Stimulated activated CD4-positive, alpha-beta T cell treated with anti-CD3 and anti-CD28 coated beads, Interleukin-15, amount 100 ng/mL, for 24 hours (primary cell): ENCODE measurements at places on chromosomes 2 and 18.

GRCh38 chr2:106189325-106189724 is 4.8 kb downstream of the UXS1 start:
- DNase-seq, result no peak

GRCh38 chr2:120323214-120323613 is 22.7 kb upstream of the INHBB start:
- DNase-seq, result no peak

DNA sequence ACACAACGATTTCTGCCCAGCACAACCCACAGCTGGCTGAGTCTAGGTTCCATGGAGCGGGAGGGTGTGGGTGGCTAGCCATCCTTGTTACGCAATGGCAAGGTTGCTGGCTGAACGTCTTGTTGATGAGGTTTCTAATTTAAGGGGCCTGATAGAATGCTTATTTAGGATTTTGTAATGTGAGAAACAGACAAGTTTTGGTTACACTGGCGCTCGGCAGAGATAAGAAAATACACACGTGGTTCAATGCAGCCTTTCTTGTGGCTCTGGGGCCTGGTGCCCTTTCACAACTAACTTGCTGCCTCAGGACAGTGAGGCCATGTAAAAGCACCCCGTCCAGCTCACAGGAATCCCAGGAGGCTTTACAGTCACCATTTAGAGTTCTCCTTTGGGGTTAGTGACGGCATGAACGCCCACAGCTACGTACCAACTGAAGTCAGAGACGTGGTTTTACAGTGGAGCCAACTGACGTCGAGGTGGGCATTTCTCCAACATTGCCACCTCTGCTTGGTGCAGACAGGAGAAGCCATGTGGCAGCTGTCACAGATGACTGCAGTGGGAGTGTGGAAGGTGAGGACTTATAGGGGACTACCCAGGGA is 29.7 kb upstream of the PIEZO2 start:
- DNase-seq, result no peak

DNA sequence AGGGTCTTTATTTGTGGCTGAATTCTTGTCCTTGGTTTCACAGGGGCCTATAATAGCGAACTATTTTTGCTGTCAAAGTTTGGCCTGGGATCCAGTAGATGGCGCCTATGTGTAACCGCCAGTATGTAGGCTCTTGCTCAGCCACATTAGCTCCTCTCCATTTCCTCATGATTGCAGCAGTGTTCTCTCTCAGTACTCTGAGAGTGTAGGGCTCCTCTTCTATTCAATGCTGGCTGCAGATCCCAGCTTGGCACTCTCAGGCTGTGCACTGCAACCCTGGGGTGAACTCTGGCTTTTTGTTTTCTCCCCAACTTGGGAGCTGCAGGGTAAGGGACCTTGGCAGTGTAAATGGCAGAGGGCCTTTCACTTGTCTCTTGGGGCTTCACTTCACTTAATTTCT is 344.6 kb upstream of the CHAC2 start:
- peak; percentile 18 for DNase-seq

GRCh38 chr18:51110073-51110797 is 80.2 kb downstream of the SMAD4 start:
- peak; percentile 82 for DNase-seq

- DNase-seq, result no peak
These were observed 12.6 kb upstream of the PKDCC start for GRCh38 chr2:42035241-42035640.

- no peak for DNase-seq
These were observed 84.4 kb upstream of the YWHAQ start for GRCh38 chr2:9715238-9715637.

DNA sequence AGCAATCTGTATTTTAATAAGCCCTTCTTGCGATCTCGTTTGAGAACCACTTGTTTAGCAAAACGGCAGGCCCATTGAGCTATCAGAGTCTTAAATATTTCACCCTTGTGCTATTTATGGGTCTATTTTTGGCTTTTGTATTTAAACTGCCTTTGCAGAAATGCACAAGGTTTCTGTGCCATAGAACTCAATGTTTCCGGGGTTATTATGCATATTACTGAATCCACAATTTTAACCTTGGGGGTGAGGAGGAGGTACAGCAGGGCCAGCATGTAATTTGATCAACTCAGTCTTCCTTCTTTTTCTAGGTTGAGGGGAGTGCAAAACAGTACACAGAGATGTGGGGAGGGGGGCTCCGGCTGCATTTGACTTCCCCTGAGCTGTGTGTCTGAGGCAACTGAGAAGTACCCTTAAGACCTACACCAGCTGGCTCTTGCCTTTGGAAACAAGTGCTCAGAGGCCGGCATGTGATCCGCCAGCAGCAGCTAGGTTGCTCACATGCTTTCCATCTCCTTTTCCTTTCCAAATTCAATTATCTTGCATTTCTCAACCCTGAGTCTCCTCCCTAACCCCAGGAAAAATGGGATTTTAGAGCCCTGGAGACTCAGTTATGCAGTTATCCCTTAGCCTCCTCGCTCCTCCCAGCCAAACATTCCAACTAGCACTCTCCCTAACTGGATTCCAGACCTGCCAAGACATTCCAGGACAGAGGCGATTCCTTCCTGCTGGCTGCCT is 103.0 kb downstream of the HNRNPLL start:
- DNase-seq, result no peak

DNA sequence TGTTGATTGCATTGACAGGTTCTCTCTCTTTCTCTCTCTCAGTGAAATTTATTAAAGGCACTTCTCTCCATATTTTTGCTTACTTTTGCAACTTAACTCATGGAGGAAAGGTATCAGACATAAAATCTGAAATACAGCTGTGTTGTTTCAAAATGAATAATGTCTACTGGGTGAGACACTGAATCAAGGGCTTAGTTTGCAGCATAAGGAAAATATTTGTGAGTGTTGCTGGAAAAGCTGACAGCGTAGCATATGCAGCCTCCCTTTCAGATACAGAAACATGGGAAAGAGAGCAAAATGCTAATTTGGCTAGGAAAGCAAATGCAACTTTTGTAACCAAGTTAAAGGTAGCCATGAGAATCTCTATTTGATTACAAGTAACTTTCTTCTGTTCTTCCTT is 81.5 kb upstream of the COL3A1 start:
- DNase-seq, result no peak

DNA sequence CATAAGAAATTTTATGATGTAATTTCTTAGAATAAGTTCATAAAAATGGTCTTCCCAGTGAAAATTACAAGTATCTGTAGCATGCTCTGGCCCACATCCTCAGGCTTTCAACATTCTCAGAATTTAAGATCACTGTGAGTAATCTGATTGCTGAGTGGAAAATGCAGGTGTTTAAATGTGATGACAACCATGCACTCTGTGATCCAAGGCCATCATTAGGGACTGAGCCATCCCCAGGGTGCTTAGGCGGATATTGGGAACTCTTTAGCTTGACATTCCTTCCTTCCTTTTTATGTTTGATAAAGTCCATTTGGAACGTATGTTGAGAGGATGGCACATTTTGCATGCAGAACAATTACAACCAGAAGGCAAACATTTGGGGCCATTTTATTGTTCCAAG is 95.5 kb downstream of the ARL4C start:
- DNase-seq, result no peak

- no peak for DNase-seq
These were observed 152.0 kb downstream of the SRBD1 start for GRCh38 chr2:45458909-45459563.

DNA sequence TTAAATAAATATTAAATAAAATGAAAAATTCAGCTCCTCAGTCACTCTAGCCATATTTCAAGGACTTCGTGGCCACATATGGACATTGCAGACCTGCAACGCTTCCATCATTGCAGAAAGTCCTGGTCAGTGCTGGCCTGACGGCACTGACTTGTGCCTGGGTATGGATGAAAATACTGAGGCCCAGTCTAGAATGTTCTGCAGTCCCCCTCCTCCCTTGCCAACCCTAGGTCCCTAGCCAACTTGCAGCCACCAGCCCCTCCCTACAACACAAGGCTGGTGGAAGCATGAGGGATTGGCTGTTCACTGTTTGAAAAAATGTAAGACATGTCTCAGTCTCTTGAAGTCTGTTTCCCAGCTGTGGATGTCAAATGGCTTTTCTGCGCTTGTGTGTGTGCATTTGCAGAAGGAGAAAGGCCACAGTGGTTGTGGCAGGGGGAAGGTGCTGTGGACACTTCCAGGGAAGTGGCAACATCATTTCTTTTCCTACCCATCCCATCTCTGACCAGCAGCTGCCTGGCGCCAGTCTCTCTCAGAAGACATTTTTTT is 9.9 kb downstream of the IGFBP5 start:
- no peak for DNase-seq

DNA sequence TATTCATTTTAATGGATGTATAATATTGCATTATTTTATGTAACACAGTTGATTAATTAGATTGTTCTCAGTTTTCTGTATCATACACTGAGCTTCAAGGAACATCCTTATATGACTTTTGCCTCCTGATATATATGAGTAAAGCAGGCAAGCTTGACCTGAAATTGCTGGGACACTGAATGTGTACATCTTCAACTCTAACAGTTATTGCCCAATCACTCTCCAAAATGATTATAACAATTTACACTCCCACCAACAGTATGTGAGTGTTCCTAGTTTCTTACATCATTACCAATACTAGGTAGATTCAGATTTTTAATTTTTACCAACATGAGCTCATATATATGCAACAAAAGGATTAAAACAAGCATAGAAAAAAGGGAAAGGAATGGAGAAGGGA is 379.4 kb downstream of the SETBP1 start:
- no peak for DNase-seq

- DNase-seq, result no peak
These were observed 28.3 kb upstream of the EPHA4 start for GRCh38 chr2:221600388-221600787.

DNA sequence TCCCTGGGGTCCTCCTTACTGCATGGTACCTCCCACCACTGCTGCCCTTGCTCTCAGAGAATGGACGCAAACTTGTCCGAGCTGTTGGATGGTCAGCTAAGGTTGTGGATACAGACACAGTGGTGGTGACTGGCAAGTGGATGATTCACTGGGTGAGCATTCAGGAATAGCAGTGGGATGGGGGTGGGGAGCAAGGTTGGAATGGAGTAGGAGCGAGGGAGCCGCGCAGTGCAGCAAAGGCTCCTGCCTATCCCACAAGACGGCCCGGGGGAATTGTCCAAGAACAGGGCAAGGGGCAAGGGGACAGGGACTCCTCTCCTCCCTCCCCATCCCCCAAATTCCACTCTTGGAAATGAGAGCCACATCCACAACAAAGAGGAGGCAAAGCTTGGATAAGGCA is 102.2 kb downstream of the PIEZO2 start:
- no peak for DNase-seq

DNA sequence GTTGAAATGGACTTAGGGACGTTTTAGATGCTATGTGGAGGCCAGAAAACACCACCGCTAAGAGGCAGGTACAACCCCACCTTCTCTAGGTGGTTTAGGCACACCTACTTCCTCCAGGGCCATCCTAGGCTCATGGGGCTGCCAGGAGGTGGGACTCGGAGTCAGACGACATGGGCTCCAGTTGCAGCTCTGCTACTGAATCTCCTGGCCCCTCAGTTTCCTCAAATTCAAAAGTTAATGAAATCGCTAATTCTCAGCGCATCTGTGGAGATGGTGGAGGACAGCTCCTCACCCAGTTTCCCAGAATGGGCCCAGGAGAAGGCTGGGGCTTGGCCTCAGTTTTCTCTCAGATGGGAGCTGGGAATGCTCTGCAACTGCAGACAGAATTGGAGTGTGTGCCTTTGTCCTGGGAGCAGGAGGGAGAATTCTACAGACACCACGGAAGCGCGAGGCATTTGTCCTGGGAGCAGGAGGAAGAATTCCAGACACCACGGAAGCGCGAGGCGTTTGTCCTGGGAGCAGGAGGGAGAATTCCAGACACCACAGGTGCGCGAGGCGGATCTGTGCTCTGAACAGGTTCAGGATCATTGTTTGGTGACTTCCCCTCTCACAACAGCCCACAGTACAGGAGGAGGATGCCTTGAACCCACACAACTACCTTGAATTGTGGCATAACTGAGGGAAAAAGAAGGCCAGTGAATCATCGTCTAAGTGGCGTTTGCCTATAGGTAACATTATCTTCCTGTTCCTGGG is 103.7 kb upstream of the PXDN start:
- DNase-seq, result no peak

DNA sequence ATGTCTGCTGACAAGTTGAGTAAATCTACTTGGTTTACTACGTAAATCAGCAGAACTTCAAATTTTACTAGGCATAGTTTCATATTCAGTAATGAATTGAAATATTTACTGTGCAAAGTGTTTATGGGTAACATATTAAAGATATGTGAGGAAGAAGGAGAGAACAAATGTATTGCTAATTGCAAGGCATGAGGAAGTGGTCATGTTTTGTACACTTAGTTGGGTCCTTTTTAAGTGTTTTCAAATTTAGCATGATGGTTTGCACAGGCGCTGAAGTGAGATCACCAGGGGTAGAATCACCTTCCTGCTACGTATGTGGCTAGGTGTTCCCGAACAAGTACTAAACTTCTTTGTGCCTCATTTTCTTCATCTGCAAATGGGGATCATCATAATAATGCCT is 1534.4 kb downstream of the LRP1B start:
- DNase-seq, result no peak

DNA sequence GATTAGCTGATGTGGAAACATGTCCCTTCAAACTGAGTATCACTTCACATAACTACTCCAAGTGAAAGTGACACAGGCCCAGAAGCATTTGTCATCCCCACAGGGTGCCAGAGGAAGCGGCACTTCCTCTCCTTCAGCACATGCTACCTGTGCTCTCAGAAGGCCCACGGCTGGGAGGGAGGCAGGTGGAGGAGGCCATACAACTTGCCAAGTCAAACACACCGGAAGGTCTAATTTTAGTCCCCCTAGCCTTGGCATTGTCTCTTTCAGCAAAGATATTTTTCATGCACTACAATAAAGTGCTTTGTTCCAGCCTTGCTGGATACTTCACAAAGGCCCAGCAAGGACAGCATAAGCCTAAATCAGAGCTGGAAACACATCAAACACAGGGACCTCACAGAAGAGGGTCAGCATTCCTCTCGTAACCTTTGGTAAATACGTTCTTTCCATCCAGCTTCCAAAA is 38.0 kb downstream of the VSNL1 start:
- no peak for DNase-seq

GRCh38 chr2:96369186-96369585 is 33.6 kb downstream of the NCAPH start:
- no peak for DNase-seq
